Stimulated activated CD4-positive, alpha-beta T cell treated with anti-CD3 and anti-CD28 coated beads, Interleukin-1b, Interleukin-23, amount 100 ng/mL, for 1 hour (primary cell): ENCODE measurements at places on chromosomes 4 and X.
A peak's percentile ranks its signal among the peaks of the same experiment; 100 is the strongest.

GRCh38 chrX:18424482-18425198 is 768 bp upstream of the CDKL5 start:
- DNase-seq = no peak

DNA sequence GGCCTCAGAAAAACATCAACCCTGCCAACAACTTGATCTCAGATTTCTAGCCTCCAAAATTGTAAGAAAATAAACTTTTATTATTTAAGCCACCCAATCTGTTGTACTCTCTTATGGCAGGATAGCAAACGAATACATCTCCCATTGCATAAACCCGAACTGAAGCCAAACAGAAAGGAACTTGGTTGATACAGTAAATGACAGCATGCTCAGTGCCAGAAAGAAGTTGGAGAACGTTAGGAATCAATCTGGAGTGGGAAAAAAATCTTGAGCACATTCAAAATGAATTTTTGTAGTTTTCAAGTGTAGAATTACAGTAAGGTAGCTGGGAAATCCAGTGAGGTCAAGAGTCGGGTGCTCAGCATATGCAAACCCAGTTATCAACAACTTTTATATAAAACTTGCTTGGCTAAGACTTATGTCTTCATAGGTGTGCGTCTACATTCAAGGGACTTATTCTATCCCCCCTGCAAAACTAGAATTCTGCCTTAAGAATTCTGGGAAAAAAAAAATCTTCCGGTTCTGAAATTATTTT is 157.5 kb upstream of the ANKRD50 start:
- DNase-seq = no peak

DNA sequence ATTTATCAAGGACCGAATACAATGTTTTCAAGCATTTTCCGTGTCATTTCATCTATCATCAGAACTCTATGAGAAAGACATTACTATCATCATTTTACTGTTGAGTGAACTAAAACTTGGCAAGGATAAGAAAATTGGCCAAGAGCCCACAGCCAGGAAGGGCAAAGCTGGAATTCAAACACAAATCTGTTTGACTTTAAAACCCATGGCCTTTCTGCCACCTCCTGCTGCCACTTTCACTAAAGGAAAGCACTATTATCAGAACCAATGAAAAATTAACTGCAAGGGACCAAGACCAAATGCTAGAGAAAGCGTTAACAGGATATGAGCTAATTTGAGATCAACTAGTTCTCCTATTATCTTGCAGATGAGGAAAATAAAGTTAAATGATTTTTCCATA is 2759.2 kb downstream of the ARAP2 start:
- no peak for DNase-seq

DNA sequence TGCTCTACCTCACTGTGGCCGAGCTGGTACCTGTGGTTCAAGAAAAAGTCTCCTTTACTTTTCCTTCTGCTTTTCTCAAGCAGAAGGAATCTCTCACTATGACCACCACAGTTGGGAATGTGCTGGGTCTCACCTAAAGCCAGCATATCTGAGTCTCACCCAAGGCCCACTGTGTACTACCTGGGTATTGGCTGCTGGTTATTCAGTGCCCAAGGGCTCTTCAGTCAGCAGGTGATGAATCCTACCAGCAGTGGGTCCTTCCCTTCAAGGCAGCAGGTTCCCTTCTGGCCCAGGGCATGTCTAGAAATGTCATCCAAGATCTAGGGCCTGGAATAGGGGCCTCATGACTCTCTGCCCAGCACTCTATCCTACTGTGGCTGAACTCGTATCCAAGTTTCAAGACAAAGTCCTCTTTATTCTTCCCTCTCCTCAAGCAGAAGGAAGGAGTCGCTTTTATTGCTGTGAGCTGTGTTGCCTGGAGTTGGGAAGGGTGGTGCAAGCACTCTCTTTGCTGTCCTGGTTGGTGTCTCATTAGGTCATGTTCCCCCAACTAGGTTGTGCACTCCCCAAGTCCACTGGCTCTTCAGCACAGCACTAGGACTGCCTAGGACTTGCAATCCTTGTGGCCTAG is 6.1 kb downstream of the CXCL10 start:
- DNase-seq = no peak

DNA sequence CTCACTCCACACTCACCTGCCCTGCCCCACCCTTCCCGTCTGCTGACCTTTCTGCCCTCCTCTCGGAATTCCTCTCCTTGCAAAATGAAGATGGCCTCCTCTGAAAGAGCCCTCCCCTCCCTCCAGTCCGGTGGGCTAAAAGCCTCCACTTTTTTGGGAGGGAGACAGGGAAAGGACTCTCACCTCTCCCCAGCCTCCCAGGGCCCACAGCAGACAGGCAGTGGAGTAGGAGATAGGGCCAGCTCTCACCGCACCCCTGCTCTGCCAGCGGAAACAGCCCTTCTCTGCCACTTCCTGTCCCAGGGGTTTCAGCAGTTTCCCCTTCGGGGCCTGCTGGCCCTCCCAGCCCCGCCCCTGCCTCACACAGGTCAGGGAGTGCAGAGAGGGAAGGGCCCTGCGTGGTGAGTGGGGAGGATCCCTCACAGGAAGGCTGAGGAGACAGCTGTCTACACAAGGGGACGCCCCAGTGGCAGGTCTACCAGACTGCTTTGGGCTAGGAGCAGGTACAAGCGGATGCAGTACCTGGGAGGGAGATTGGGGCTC is 18.2 kb downstream of the ELF4 start:
- DNase-seq = peak; percentile 34
